ENCODE measurements at places on chromosomes 16 and 17.
A peak's percentile ranks its signal among the peaks of the same experiment; 100 is the strongest.

- no peak for DNase-seq
Measured at GRCh38 chr16:88200896-88201185, 181.9 kb upstream of the ZNF469 start.

GRCh38 chr17:50608700-50609379, 25.8 kb upstream of the ABCC3 start:
- DNase-seq, result no peak

GRCh38 chr17:61389670-61390478, 9.8 kb upstream of the TBX2 start:
- DNase-seq, result peak; percentile 69

- DNase-seq, result no peak
Measured at GRCh38 chr17:37605081-37605480, 4.1 kb downstream of the SYNRG start.

DNA sequence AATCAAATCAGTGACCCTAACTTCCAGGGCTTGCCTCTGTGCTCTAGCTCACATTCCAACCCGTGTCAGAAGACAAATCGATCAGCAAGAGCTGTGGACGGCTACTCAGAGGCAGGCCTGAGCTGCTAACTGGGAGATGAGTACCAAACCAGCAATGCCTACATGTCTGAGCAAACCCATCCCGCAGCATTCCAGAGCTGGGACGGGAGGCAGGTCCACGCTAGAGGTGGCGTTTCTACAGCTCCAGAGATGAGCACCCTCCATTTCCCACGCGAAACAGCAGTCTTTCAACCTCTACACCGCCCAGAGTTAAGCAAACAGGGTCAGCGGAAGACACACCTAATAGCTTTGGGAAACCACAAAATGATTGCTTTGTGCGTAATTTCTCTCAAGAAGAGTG, 6.5 kb downstream of the NXN start:
- DNase-seq, result no peak

- DNase-seq, result no peak
Measured at GRCh38 chr17:73227379-73227778, 34.3 kb downstream of the CPSF4L start.

DNA sequence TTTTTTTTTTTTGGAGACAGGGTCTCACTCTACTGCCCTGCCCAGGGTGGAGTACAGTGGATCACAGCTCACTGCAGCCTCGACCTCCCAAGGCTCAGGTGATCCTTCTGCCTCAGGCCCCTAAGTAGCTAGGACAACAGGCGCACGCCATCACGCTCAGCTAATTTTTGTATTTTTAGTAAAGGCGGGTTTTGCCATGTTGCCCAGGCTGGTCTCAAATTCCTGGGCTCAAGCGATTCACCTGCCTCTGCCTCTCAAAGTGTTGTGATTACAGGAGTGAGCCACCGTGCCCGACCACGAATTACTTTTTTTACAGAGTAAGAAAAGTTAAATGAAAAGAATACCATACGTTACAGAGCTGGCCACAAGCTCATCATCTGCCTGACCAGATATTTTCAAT, 38.9 kb downstream of the AKAP10 start:
- DNase-seq, result no peak

DNA sequence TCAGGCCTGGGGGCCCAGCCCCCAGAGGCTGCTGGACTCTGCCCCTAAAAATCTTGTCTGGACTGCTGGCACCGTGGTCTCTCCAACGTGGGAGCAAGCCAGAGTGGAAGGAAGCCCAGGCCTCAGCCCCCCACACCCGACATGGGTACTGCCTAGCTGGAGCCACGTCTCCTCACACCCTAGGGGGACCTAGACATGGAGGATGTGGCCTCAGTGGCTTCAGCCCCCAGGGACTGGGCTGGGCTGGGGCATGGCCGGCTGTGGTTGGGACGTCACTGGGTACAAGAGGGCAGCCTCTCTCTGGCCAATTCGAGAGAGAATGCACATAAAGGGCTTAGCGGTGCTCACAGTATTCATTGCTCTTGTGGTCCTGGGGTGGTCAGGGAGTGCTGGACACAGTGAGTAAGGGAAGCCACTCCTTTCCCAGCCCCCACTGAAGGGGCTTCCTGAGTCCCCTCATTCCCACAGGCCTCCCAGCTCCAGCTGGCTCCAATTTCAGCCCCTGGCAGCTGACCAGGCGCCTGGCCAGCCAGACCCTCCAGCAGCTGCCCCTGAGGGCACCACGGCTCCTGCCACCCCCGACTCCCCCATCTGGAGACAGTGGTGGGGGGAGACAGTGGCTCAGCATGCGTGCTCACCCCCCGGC, 1.1 kb downstream of the CDH15 start:
- DNase-seq, result no peak

DNA sequence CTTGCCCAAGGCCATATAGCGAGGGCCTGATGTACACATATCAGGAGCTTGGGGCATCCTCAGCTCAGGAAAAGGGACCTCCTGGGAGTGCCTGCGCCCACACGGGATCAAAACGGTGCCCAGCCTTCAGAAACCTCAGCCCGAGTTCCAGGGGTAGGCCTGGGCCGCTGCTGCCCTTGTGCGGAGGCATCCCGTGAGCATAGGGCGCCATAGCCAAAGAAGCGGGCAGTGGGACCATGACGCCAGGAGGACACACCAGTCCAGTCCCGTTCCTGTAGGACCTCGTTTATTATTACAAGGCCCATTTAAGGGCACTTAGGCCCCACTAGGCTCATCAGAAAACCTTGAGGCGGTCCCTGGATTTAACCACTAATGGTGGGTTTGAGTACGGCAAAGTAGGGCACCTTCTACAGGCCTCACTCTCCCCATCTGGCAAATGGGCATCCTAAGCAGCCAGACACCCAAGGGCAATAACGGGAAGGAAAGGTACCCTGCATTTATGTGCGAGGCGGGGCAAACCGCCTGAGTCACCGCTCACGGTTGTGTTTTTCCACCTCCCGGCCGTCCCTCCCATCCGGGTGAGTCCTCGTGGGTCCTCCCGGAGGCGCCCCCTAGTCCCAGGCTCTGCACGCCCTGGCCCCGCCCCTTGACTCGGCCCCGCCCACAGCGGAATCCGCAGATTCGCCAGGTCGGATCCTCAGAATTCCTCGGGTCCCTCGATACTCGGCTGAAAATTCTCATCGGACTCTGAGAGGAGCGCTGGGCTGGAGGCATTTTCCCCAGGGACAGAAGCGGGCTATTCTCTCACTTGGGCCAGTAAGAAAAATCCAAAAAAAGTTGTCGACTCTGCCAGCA, 726 bp upstream of the SETD1A start:
- DNase-seq, result peak; percentile 96

- DNase-seq, result no peak
Measured at GRCh38 chr17:8835106-8835505, 32.4 kb downstream of the PIK3R6 start.

DNA sequence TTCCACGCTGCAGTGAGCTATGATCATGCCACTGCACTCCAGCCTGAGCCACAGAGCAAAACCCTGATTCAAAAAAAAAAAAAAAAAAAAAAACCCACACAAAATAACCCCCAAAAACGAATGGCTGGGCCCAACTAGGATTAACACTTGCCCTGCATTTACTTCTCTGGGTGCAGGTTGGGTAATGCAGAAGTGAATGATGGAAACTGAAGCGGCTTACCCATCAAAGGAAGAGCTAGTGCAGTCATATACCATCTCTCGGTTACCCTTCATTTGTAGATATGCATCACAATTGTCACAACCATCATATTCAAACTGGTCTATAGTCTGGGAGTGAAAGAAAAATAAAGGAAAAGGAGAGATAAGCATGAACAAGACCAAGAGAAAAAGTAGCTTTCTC, 819 bp downstream of the SUPT4H1 start:
- DNase-seq, result no peak

Data from stimulated activated CD4-positive, alpha-beta T cell treated with anti-CD3 and anti-CD28 coated beads, Interleukin-15, amount 100 ng/mL, for 24 hours (primary cell).